ENCODE measurements at places on chromosomes 11 and 22. TPM values are rescaled to one million over a fixed set of nuclear protein-coding genes. Genes with fewer than 3 reads are reported as not detected.

GRCh38 chr11:104893876-104894275 lies 4.4 kb downstream of the CASP12 start:
- H3K27ac ChIP-seq: no peak overlapping the region
- no peak for ATAC-seq
- no peak overlapping the region for H3K4me3 ChIP-seq
- H3K27me3 ChIP-seq: no peaks in the 10 kb centered on the region

DNA sequence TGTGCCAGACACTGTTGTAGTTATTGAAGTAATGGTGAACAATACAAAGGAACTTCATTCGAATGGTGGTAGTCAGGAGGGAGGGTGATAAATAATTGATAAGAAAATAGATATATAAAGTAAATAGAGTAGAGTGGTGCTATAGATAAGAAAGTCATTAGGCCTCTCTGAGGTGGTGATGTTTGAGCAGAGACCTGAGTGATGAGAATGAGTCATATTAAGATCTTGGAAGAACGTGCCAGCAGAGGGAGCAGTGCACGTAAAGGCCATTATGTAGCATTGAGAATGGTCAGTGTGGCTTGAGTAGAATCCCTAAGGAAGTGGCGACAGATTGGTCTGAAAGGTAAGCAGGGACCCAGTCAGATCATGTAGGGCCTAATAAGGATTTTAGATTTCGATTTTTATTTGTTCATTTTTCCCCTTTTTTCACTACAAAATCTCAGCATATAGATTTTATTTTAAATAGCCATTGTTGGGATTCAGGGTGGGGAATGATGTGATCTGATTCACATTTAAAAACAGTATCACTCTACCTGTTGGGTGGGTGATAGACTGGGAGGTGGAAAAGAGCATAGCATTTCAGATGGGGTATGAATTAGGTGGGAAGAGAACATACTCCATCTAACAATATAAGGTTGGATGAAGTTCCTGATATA lies 44.7 kb downstream of the CCDC90B start:
- H3K27ac ChIP-seq: no peak overlapping the region
- no peak overlapping the region for H3K4me3 ChIP-seq
- H3K36me3 ChIP-seq: no peaks in the 10 kb centered on the region
- H3K27me3 ChIP-seq: no peaks in the 10 kb centered on the region
- peak; percentile 65 for ATAC-seq

GRCh38 chr22:30324014-30324730 lies 2.6 kb downstream of the TBC1D10A start:
- peaks cover 65% of the 10 kb centered on the region for H3K36me3 ChIP-seq
- peak overlapping the region; percentile 87 for H3K4me3 ChIP-seq
- peak; percentile 15 for ATAC-seq

- H3K27ac ChIP-seq: no peak within 1 kb of the TSS
- no peak within 1 kb of the TSS for H3K4me3 ChIP-seq
- ATAC-seq: no peak
- H3K27me3 ChIP-seq: peaks cover 55% of the 10 kb centered on the region
- no peaks in the 10 kb centered on the region for H3K36me3 ChIP-seq
These were observed at the start of gene MS4A4E for GRCh38 chr11:60242740-60243239. Gene MS4A4E, minus strand, starts transcription at chr11:60243137. Its CDS starts 13,082 bp downstream, at chr11:60230055.

GRCh38 chr11:93074352-93074751 lies 104.9 kb downstream of the MTNR1B start:
- no peak overlapping the region for H3K27ac ChIP-seq
- H3K4me3 ChIP-seq: no peak overlapping the region
- ATAC-seq: no peak
- H3K4me1 ChIP-seq: no peaks in the 10 kb centered on the region
- peaks cover 17% of the 10 kb centered on the region for H3K27me3 ChIP-seq

The QSER1 gene
- total RNA-seq: 14.1 TPM

The ARHGAP42 gene
- total RNA-seq: not detected
